M059J (cell line): ENCODE measurements at places on chromosomes 4 and X. TPM values are rescaled to one million over a fixed set of nuclear protein-coding genes. Genes with fewer than 3 reads are reported as not detected.
A peak's percentile ranks its signal among the peaks of the same experiment; 100 is the strongest.

SPON2 gene
- total RNA-seq, result 0.07 TPM in 1 of 2 replicates, not detected in the other

GRCh38 chr4:138086611-138087041, 155.5 kb downstream of the SLC7A11 start:
- DNase-seq, result no peak

DNA sequence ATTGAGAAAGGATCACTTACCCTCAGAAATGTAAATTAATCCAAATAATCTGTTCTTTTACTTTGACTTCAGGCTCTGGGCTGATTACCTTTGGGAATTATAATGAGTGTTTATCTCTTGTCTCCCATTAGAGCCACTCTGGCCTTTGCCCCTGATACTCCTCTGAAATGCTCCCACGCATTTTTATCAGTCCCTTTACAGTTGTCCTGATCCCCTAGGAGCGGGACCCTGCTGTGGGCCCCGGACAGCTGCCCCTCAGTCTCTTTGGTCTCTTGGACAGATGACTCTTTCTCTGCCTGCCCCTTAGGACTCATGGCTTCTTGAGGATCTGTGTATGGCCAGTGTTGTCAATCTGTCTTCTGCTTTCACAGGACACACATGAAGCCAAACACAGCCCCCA, 1.0 kb upstream of the TRIM75 start:
- no peak for DNase-seq

XG gene
- 0.86 and 2.6 TPM in 2 replicates for total RNA-seq

- no peak for DNase-seq
Measured at GRCh38 chr4:47451657-47452056, 11.8 kb downstream of the COMMD8 start.

DNA sequence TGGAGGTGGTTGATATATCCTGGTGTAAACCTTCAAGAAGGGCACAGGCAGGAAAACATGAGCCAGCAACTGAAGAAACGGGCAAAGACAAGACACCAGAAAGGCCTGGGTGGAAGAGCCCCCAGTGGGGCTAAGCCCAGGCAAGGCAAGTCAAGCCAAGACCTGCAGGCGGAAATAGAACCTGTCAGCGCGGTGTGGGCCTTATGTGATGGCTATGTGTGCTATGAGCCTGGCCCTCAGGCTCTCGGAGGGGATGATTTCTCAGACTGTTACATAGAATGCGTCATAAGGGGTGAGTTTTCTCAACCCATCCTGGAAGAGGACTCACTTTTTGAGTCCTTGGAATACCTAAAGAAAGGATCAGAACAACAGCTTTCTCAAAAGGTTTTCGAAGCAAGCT, 7.2 kb downstream of the ZFP42 start:
- peak; percentile 59 for DNase-seq

DNA sequence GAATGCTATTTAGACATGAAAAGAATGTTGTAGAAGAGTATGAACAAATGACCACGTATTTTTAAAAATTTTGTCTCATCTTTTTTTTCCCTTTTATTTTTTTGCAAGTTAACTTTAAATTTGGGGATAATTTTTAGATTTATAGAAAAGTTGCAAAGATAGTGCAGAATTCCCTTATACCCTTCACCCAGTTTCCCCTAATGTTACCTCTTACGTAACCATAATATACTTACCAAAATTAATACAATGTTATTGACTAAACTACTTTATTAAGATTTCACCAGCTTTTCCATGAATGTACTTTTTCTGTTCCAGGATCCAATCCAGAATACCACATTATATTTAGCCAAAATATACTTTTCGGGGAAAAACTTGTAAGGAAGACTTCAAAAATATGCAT, 12.3 kb downstream of the CHRNA9 start:
- DNase-seq, result no peak

- DNase-seq, result no peak
Measured at GRCh38 chrX:98380106-98380505, 1496.4 kb downstream of the RPA4 start.

DNA sequence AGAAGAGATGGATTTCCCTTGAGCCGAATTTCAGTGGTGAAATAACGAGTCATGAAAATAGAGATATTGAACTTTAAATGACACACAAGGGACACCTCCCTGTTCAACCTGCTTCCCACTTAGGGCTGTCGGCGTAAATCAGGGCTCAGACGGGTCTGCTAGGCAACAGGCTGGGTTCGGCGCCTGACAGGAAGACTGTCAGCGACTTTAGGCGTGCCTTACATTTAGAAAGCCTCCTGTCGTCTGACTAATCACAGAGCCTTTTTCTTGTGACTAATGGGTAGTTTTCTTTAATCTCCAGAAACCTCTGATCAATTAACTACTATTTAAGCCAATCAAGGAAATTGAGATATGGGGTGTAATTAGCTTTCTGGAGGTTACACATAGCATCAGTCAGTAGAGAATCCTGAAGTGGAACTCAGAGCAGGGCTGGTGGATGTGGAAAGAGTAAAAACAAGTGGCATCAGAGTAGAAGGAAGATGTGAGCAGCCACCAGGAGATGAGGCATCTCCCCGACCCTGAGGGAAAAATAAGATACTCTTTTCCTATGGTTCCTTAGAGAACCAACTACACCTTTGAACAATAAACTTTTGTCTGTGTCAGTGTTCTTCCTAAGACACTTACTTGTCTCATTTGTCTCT, 86.2 kb upstream of the HS3ST1 start:
- no peak for DNase-seq

MSX1 gene
- 11.4 and 12.6 TPM in 2 replicates for total RNA-seq

CT45A9 gene
- not detected in 2 replicates for total RNA-seq

- peak; percentile 37 for DNase-seq
Measured at GRCh38 chr4:26992657-26993361, 132.2 kb downstream of the STIM2 start.

- no peak for DNase-seq
Measured at GRCh38 chrX:13574600-13574999, 5.2 kb downstream of the EGFL6 start.

SMARCA1 gene
- total RNA-seq, result 95.1 and 142 TPM in 2 replicates

SLC4A4 gene
- 2.8 and 3.4 TPM in 2 replicates for total RNA-seq

DNA sequence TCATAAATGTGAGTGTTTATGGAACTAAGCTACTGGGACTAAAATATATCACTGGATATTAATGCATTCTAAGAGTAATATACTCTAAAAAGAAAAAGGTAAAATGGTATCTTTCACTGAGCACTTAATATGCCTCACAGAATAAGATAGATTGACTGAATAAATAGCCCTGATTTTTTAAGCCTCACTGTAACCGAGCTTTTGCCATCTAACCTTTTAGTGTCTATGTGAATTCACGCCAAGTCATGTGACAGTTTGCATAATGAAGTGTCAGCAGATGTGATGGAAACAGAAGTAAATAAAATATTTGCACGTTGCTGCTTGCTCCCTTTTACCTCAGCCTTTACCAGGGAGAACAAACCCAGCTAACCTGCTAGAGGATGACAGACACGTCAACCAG, 119.7 kb upstream of the NWD2 start:
- DNase-seq, result no peak
